ENCODE measurements at places on chromosomes 7 and 10.

- DNase-seq: peak; percentile 27
Measured at GRCh38 chr7:24786941-24787340, 29.7 kb upstream of the GSDME start.

DNA sequence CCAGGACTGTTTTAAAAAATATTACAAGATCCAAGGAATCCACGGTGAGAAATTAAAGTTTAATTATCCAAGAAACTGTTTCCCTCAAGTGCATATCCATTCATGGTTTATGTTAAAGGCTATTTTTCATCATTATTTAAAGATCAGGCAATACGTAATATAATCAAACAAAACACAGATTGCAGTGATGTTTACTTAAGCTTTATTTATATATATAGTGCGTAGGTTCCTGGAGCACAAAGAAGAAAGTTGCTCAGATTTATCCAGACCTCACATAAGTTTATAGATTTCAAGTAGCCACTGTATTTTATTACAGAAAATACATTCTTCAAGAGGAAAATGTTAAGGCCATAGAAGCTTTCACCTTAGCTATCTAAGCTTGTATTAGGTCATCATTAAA, 210.0 kb upstream of the KLF14 start:
- DNase-seq: no peak

- no peak for DNase-seq
Measured at GRCh38 chr7:29281782-29282541, 87.4 kb downstream of the CHN2 start.

DNA sequence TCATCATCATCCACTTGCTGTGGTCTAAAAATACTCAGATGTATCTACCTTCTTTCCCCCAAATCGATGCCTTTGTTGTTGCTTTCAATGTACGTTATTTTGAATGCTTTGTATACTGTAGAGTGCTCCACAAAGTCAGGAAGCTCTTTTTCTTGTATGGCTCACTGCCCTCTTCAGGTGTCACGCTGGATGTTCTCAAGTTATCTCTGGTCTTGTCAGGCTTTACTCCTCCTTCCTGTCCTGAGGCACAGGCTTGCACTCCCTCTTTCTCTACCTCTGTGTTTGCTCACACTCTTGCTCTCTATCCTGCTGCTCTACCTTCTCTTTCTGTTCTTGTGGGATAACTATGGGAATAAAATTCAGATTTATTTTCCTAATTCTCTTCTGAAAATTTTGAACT, 381.3 kb downstream of the NRG3 start:
- DNase-seq: no peak

DNA sequence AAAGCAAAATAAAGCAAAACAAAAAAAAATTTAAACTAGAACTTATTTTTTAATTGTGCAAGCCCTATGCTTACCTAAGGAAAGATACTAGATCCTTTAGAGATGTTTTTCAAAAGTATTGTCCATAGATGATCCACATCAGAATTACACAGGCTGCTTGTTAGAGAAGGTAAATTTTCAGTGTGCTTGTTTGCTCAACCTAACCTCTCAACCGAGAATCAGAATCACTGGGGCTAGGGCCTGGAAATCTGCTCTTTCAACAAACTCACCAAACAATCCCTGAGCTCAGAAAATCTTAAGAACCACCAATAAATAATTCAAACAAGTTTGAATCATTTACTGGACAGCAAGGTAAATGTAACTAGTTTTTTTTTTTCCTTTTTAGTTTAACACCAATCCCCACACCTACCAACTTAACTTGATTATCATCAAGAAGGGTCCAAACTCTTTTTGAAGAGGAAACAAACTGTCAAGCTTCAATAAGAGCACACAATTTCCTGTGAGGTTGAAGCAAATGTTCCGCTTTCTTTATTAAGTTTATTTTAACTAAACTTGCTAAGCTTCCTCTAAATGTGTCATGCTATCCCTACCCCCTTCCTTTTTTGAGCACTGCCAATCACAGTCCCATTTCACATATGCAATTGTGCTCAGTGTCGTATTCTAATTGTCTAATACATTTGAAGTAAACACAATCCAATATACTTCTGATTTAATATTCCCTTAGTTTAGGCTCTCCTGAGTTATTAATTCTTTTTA, 7.4 kb upstream of the TSPAN33 start:
- peak; percentile 54 for DNase-seq

DNA sequence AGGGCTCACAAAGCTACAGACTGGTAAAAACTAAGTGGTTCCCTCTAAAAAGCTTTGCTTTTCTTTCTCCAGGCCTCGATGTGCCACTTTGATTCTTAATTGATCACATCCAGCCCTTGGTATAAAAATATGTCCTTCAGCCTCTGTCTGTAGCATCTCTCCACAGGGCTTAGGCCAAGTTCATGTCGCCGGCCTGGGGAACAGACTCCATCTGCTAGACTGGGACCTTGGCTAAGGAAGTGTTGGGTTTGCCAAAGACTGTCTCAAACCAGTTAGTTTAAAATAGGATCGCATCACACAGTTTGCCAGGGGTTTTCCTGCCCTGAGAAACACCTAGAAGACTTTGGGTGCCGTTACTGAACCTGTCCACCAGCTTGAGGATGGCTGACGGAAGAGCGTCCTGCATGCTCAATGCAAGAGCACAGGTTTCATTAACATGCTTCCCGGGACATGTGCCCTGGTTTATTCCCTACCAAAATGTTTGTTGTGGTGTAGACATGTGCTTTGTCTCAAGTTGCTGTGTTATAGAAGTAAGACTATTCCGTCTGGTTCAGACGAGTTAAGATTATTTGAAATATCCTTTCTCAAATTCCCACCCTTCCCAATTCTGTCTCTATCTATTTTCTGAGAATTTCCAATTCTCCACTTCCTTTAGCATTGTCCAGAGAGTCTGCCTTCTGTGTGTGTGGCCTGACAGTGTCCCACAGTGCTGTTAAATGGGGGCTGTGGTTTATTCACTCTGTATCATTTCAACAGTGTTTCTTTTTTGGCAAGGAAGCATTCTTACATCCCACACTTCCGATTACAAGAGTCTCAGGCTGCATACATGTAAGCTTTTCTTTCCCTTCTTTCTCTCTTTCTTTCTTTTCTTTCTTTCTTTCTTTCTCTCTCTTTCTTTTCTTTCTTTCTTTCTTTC, 334.7 kb downstream of the INHBA start:
- no peak for DNase-seq

DNA sequence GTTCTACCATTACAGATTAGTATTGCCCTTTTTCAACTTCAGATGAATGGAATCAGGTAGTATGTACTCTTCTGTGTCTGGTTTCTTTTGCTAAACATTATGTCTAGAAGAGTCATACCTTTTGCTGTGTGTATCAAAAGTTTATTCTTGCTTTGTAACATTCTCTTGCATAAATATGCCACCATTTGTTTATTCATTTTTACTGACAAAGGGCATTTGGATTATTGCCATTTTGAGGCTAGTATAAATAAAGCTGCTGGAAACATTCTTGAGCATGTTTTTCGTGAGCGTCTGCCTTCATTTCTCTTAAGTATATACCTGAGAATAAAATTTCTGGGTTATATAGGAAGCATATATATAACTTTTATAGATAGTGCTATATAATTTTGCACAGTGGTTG, 121.7 kb upstream of the CSTF2T start:
- no peak for DNase-seq

GRCh38 chr10:71635251-71635866, 84.2 kb downstream of the C10orf105 start:
- no peak for DNase-seq

DNA sequence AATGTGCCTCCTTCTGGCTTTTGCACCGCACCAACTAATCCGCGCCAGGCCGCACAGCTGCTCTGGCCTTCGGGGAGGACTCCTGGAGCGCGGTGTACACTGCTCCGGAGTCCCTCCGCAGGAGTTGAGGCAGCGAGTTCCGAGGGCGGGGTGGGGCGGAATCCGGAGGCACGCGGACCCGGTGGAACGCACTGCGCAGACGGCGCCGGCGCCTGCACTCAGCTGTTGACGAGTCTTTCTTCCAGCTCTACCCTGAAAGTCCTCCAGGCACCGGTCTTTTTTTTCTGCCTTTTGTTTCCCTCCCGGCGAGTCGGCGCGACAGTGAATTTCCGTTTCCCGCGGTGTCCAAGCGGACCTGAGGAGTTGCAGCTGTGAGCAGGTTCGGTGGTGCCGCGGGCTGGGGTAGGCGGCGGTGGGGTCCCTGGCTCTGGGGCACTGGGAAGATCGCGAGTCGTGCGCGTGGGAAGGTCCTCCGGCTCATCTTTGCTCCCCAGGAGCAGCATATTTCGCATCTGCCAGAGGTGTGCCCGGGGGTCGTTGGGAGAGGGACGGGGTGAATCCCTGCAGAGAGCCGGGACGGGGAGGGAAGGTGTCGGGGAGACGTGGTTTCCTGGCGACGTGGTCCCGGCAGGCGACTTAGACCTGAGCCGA, 44.1 kb downstream of the SFTPD start:
- DNase-seq: peak; percentile 42

DNA sequence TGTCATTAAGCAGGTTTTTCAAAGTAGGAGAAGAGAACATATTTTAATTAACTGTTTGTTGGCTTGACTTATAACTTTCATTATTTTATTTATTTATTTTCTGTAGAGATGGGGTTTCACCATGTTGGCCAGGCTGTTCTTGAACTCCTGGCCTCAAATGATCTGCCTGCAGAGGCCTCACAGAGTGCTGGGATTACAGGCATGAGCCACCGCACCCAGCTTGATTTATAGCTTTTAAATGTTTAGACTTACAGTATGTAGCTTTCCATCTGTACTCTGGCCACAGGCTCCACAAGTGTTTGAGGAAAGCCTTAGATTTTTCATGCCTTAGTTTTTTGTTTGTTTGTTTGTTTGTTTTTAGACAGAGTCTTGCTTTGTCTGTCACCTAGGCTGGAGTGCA, 72.7 kb upstream of the IFRD1 start:
- DNase-seq: no peak

DNA sequence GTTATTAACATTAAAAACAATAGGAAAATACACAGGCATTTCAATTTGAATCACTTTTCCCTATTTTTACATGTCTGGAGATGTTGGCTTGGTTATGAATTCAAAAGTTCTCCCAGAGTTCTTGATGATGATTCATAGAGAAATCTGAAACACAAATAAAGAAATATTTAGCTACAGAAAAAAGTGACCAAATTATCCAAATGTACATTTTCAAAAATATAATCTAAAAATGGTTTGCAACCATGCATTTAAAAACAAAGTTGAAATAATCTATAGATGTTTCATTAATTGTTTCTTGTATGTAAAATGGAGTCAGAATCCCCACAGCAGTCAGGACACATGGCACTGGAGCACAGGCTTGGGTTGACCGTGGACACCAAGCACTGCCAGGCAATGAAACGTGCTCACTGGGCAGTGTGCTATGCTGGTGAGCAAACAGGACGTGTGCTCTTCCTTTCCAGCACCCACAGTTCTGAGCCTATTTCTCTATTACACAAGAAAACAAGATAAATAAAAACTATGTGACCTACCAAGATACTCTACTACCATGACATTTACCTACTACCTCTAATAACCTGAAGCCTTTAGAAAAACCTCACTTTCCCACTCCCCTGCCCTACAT, 44.1 kb upstream of the PTPRN2 start:
- no peak for DNase-seq

DNA sequence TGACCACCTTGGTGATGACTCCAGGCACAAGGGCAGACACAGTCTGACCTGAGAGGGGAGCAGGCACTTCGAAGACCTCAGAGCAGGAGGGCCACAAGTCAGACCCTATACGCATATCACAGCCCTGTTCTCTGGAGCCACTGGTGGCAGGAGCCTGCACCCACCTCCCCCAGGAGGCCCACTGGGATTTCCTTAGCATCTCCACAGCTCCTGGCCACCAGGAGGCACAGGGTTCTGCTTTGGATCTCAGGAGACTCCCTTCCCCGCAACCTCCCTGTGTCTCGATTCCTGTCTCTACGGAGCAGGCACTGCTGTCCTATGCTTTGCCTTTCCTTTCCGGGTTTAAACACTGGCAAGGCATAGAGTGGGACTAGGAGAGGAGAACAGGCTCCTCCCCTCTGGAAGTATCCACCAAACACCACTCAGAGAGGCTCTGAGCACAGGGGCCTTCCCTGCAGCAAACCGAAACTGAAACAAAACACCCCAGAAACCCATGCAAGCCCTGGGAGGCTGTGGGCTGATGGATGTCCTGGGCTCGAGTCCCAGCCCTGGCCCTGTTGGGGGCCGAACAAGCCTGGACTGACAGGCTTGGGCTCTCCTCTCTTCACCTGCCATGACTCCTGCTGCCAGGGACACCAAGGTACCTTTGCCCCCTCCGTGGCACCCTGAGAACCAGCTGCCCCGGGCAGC, 166.3 kb downstream of the NEURL1 start:
- peak; percentile 37 for DNase-seq

DNA sequence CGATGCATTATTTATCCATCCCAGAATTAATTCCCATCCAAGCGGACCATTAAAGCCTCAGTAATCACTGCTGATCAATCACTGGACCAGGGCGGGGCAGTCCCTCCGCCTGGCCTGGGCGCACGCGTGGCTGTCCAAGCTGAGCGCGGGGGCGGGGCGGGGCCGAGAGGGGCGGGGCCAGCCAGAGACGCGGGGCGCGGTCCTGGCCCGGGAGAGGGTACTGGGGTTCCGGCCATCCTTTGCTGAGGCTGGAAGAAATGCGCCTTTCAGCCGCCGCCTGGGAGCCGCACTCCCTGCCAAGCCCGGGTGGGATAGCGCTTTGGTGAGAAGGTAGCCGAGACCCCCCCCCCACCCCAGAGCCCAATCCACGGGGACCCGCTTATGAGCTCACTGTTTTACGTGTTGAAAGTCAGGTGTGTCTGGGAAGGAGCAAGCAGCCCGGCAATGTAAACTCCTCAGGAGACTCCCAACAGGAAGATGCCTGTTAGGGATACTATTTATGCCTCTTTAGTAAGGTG, at the start of gene ARHGAP22:
Gene ARHGAP22 (minus strand): TSS at position 83 of the 518 bp plus-strand sequence. CDS start 277 bp downstream, outside the sequence.
- peak; percentile 31 for DNase-seq

GRCh38 chr7:105988276-105988675, 25.2 kb downstream of the CDHR3 start:
- no peak for DNase-seq

DNA sequence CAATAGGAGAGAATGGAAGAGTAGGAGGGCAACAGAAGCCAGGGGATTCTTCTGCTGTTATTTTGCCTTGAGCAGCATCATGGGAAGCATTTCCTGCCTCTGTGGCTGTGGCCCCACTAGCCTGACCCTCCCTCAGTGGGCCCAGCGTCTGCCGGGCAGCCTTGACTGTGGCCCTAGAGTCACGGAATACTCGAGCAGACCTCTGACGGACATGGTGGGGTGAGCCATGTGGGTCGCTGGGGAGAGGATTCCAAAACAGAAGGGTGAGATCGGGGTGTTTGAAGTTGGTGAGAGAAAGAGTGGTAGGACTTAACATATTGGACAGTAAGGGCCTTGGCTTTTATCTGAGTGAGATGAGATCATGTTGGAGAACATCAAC, 8.3 kb upstream of the PRKAG2 start:
- no peak for DNase-seq
